ENCODE measurements at places on chromosomes 11 and 22.

- DNase-seq: no peak
Observed at GRCh38 chr11:61930933-61931332, 13.6 kb upstream of the RAB3IL1 start.

GRCh38 chr22:46050916-46051614 lies 74.1 kb upstream of the WNT7B start:
- no peak for DNase-seq

GRCh38 chr11:72069787-72070251 lies 10.5 kb downstream of the NUMA1 start:
- DNase-seq: no peak

DNA sequence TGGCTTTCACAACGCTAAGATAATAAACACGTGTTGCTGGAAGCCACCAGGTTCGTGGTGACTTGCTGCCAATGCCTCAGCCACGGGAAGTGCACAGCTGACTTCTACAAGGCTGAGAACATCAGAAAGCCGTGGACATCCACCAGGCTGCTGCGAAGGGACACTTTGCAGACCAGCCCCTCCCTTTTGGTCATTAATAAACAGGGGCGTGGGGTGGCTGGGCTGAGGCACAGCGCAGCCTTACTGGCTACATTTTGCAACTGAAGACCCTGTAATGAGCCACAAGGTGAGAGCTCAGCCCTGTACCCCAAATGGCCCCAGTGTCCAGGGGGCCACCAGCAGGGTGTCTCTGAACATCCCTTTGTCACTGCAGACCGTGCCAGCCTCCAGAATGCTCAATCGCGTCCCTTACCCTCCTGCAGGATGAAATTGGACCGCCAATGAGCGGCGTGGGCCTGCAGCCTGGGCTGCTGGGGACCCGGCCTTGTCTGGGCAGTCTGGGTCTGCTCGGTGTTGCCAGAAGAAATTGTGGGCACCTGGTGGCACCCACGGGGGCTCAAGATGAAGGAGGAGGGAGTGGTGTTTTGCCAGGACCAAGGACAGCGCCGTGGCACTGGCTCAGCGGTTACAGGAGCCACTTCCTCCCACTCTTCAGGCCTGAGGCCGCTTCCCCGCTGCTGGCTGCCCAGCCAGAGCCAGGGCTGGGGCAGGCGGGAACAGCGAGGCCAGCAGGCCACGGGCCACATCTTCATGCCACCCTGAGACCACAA lies 181.9 kb downstream of the CTTN start:
- DNase-seq: no peak

GRCh38 chr11:60769273-60769672 lies 12.6 kb downstream of the MS4A15 start:
- no peak for DNase-seq

DNA sequence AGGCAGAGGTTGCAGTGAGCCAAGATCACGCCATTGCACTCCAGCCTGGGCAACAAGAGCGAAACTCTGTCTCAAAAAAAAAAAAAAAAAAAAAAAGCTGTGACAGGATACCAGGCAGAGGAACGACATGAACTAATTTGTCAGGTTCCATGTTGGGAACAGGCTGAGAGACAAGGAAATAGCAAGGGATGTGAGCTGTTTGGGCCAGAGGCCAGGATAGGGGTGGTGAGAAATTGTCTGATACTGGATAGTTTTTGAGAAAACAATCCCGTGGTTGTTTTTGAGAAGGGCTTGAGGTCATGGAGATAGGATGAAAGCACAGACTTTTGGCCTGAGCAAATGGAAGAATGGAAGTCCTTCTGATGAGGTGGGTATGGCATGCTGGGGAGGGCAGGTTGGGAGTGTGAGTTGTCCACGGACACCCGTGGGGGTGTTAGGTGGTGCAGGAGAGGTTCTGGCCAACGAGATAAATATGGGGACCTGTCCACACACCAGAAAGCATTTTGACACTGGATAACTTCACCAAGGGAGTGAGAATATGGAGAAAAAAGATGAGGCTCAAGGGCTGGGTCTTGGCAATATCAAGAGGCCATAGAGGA lies 13.7 kb downstream of the PIWIL3 start:
- no peak for DNase-seq

- no peak for DNase-seq
Observed at GRCh38 chr11:67413266-67413849, 2.1 kb upstream of the CARNS1 start.

GRCh38 chr22:39343259-39344045 lies 6.3 kb upstream of the SYNGR1 start:
- peak; percentile 72 for DNase-seq

- no peak for DNase-seq
Observed at GRCh38 chr11:94751786-94752185, 16.4 kb upstream of the AMOTL1 start.

DNA sequence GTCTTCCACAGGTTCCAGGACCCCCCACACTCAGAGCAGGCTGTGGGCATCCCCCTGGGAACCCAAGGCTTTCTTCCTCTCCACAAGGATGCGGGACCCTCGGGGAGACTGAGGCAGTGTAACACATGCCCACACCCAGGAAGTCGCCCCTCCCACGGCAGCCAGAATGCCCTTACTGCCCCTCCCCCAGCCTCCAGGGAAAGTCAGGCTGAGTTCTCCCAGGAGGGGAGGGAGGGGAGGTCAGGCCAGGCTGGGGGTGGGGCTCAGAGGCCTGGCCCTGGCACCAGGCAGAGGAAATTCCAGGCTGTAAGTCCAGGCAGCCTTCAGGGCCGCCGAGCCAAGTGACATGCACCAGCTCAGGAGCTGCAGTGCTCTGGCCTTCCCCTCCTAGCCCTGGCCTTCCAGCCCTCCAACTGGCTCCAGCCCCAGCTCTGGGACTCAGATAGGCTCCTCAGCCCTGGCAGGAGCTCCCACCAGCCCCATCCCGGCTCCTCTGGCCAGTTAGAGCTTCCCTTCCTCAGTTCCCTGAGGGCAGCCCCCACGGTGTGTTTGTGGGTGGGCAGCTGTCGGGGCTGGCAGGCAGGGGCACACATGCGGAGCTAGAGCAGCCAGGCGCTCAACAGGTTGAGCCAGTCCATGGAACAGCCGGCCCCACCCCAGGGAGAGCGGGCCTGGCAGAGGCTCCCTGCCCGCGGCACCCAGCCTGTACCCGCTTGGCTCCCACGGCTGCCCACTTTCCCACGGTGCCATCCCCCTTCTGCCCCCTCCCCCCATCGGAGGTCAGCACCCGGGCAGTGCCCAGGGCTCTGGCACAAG lies 3.6 kb downstream of the BCL9L start:
- no peak for DNase-seq

DNA sequence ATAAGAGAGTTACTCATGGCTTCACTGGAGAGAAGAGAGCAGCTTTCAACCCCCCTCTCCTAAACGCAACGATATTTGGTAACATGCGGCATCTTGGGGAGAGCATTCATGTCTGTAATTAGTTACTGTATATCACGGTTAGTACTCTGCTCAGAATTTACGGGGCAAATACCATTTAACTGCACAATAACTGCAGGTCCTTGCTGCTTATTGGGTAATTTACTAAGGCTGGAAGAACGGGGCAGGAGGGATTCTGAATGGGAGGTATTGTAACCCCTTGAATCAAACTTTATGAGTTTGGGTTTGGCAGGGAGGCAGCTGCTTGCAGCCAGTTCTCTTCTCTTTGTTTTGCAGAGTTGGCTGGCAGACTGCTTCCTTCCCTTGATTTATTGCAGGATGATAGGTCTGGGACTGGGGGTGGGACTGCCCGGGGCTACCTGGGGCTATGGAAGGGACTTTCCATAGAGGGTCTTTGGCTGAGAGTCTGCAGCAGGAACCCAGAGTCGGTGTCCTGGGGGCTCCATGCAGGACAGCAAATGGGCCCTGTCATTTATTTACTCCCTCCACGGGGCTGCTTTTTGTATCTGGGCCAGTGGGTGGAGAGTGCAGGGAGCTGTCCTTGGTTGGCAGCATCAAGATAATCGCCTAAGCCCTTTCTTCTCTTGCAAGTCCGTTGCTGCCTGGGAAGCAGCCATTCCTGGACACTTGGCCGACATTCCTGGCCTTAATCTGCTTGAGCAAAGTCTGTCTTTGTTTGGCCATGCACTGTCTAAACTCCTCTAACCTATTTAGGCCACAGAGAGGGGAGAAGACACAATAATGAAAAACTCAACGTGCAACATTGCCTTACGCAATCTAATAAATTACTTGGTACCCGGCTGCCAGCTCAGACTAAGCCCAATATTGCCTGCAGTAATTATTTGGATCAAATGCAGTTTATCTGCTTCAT lies 188.9 kb downstream of the ST3GAL4 start:
- DNase-seq: no peak

- no peak for DNase-seq
Observed at GRCh38 chr11:120281143-120281795, 41.3 kb downstream of the POU2F3 start.

- DNase-seq: peak; percentile 43
Observed at GRCh38 chr11:61293867-61294716, 1.0 kb downstream of the VWCE start.

GRCh38 chr11:83871054-83871453 lies 584.9 kb upstream of the CCDC90B start:
- DNase-seq: no peak

DNA sequence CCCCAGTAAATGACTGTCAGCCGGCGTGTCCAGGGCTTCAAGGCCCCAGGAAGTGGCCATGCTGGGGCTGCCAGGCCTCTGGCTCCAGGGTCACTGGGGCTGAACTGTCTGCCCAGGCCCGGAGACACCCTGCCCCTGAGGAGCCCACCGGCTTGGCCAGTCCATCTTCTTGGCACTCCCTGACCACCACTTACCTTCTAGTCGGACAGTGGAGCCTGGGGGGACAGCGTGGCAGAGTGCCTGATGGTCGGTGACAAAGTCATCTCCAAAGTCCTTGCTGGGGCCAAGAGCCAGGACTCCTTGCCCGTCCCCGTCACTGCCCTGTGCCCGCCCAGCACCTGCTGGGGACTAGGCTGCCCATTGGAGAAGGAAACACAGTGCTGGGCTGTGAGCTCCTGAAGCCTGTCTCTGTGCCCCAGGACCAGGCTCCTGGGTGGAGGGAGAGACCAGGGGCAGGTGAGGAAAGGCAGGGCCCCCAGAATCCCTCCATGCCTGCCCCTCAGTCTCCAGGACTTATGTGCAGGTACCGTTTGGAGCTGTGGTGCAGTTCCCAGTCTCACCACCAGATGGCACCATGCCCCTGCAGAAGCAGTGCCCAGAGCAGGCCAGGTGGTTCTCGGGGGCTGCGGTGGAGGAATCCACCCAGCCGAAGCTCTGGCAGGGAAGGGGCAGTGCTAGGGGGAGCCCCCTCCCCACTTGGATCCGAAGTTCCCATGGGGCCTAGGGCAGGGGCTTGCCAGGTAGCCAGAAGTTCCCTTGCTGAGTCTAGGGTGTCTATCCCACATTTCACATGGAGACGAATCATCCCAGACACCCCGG lies 6.0 kb upstream of the CCDC188 start:
- peak; percentile 87 for DNase-seq

- DNase-seq: no peak
Observed at GRCh38 chr11:57777969-57778317, 16.3 kb downstream of the CTNND1 start.

GRCh38 chr11:131064373-131064991 lies 148.2 kb upstream of the SNX19 start:
- DNase-seq: peak; percentile 59

DNA sequence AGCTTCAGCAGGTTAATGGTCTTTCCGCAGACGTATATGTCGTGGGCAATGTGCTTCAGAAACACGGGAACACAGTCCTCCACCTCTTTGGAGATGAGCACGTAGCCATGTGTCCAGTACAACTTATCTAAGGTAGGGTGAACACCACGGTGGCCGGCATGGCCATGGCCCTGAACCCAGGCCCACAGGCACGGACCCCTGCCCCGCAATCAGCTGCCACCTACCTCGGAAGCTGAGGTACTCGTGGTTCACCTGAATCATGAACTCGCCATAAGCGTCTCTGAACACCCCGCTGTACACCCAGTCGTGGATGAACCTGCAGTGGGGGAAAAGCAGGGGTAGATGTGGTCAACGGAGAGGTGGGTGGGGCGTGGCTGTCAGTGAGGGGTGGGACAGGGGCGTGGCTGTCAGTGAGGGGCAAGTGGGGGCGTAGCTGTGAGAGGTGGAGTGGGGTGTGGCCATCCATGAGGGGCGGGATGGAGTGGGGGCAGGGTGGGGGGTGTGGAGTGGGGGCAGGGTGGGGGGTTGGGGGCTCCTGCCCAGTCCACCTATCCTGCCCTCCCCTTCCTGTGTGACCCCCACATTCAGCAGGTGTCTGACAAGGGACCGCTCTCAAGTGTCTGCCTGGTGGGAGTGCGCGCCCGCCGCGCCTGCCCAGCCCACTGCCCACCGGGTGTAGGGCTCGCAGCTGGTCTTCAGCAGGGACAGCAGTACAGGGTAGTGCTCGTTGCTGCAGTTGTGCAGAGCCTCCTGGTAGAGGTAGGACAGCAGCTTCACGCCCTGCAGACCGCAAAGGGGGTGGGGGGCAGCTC lies 18.6 kb downstream of the TUBGCP6 start:
- DNase-seq: no peak

DNA sequence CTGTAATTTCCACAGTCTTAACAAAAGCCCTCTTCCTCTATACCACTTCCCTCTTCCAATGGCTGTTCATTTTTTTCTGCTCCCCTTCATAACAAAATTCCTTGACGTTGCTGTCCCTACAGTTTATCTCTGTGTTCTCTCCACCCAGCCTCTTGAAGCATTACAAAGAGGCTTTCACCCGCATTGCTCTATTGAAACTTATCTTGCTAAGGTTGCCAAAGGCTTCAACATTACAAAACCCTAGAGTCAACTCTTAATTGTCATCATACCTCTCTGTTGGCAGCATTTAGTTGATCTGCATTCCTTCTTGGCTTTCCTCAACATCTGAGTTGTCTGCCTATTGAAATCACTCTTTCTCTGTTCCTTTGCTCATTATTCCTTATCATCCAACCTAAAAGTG lies 1055.7 kb downstream of the JRKL start:
- DNase-seq: no peak

DNA sequence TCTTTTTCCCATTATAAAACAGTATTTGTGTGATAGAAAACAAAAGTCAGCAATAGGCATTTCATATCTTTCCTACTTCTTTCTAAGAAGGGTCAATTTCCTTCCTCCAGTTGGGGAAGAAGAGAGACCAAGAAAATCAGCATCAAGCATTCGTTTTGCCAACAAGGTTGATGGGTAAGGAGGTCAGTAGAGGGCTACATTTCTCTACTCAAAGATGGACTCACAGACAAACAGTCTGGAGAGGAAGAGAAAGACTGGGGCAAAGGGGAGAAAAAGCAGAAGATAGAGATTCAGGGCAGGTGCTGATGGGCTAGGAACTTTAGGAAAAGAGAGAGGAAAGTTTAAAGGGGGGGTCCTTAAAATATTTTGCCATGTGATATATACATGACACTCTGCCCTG lies 8.6 kb upstream of the MTNR1B start:
- DNase-seq: no peak

- no peak for DNase-seq
Observed at GRCh38 chr22:50621356-50621880, 6.5 kb downstream of the ARSA start.
